NCI-H187 treated with DMSO at 0.1 percent for 48 hours (cell line): ENCODE measurements at places on chromosomes 3 and 15.

GRCh38 chr3:51385621-51386091 lies 565 bp downstream of the MANF start:
- DNase-seq, result no peak

- DNase-seq, result no peak
These were observed 53.2 kb upstream of the BOC start for GRCh38 chr3:113158171-113158570.

DNA sequence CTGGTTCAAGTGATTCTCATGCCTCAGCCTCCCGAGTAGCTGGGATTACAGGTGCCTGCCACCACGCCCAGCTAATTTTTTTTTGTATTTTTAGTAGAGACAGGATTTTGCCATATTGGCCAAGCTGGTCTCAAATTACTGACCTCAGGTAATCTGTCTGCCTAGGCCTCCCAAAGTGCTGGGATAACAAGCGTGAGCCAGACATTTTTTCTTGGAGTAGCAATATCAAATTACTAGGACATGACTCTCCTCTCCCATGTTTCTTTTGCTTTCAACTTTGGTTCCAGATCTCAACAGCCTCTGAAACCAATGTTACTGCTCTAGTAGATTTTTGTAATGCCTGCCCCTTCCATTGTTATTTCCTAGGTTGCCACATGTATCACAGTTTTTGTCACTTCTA lies 462.0 kb downstream of the GBE1 start:
- DNase-seq, result no peak

- DNase-seq, result no peak
These were observed 336.1 kb downstream of the FOXP1 start for GRCh38 chr3:71247221-71247957.

DNA sequence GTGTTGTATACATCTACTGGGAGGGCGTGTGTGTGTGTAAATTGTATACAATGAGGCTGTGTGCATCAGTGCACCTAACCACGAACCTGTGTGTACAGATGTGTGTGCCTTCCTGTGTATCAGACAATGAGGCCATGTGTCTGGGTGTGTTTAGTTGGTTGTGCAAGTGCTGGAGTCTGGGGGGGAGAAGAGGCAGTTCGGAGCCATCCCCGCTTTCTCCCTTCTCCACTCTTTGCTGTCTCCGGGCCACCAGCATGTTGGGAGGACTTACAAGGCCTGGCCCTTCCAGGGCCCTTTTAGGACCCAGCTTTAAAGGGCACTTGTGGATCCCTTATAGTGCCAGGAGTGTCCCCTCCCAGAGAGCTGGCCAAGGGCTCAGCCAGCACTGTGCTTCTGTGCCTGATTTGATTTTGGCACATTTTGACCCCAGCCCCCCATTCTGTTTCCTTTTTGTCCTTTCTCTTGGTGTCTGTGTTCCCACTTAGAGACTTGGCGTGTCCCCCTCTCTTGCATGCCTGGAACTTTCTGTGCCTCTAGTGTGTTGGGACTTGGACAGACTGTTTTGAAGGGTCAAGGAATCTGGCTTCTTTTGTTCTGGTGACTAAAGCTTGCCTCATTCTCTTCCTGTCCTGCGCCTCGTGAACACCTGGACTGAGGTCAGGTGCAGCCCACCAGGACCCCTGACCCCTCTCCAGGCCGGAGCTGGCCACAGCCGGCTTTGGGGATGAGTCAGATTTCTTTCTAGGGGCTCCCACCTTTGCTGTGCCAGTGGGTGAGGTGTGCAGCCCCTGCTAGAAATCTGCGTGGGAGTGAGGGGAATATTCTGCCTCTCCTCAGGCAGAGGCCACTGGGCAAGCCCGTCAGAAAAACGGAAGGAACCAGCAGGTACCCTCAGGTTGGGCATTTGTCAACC lies 1.5 kb downstream of the CTDSPL start:
- DNase-seq, result no peak
